ENCODE measurements at places on chromosomes 3 and 15.

GRCh38 chr3:170553788-170554757 lies 31.8 kb downstream of the SLC7A14 start:
- DNase-seq: no peak

DNA sequence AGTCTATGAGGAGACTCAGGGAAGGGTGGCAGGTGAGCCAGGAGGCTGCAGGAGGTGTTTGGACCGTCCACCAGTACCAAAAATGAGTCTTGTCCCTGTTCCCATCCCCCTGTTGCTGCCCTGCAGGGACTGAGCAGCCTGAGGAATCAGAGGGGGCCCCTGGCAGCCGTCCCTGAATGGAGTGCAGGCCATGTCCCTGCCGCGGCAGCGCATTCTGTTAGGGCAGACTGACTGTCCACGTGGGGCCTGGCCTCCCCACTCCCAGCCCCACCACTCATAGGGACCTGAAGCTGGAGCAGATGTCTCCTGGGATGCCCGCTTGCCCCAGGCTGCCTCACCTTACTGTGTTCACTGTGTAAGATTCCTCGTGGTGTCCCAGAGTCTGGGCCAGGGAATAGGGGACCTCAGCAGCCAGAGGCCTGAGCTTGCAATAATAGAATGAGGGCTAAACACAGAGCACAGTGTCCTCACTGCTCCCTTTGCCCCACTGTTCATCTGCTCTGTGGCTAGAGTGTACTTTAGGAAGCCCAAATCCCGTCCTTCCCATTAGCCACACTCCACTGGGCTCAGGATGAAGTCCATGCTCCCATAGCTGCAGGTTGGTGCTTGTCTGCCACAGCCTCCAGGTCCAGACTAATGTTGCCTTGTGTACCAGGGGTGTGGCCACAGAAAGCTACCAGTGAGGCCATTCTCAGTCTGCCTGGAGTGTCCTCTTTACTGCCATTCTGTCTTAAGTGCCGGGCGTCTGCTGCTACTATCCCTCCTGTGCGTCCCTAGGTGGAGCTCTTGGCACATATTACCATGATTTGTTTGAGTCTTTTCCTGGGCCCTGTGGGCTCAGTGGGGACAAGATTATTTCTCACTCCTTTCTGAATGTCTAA lies 63.2 kb downstream of the HCN4 start:
- DNase-seq: peak; percentile 53

DNA sequence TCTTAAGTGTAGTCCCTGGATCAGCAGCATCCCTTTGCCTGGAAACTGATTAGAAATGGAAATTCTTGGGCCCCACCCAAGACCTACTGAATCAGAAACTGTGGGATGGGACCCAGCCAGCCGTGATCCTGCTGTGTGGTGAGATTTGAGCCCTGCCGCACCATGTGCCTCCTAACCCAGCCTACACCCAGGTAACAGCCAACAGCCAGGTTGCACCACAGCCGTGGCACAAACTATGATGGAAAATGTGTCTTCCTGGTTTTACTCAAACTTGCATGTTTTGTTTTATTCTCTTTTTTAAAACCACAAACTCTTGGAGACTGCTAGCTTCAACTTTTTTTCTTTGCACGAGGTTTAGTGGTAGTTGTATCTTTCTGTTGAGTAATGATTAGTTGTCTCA lies 2.6 kb downstream of the LIMD1 start:
- DNase-seq: no peak

DNA sequence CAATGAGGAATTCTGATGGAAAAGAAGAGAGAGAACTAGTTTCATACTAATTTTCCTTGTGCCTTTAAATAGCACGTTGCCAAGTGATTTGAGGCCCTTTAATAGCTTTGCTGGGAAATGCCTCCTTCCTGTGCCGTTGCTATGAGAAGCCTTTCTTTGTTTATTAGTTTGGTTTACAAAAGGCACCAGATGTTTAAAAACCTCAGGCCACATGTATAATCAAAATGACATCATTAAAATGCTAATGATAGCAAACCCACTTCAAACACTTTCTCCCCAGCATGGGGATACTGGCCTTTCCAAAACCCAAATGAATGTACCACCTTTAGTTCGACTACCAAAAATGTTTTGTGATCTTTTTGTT lies 50.0 kb upstream of the TBC1D23 start:
- DNase-seq: no peak

- no peak for DNase-seq
Measured at GRCh38 chr15:89751748-89752147, 699 bp upstream of the MESP1 start.

GRCh38 chr15:48794697-48795134 lies 16.2 kb downstream of the CEP152 start:
- no peak for DNase-seq

DNA sequence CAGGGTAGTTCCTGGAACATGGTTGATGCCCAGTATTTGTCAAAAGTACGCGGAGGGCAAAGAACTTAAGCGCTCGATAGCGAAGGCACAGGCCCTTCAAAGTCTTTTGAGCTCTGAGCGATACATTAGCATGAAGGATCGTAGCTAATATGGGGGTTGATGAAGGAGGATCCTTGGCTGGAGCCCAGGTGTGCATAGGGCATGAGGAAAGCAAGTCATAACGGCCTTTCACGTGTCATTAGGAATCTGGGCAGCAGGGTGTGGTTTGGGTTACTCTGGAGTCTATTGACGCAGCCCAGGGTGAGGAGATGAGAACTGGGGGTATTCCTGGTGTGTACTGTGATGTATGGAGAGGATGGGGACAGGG lies 31.7 kb downstream of the SPINK8 start:
- DNase-seq: peak; percentile 9

DNA sequence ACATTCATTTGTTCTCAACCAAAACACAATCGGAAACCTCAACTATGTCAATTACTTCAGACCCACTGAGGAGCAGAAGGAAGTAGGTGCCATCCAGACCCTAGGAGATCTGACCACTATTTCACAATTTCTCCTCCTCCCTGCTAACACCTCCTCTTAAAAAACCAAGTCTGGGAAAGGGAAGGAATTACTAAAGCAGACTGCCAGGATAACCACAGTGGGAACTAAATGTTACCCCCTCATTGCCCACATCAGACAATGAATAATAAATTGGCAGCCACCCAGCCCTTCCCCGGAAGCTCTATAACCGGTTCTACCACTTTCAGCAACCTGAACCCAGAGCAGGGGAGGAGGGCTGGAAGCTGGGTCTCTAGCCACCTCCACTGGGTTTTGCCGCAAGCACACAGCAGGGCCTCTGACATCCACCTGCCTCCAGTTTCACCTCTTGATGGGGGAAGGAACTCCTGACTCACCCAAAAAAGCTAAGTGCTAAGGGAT lies 17.6 kb downstream of the C15orf62 start:
- peak; percentile 96 for DNase-seq

DNA sequence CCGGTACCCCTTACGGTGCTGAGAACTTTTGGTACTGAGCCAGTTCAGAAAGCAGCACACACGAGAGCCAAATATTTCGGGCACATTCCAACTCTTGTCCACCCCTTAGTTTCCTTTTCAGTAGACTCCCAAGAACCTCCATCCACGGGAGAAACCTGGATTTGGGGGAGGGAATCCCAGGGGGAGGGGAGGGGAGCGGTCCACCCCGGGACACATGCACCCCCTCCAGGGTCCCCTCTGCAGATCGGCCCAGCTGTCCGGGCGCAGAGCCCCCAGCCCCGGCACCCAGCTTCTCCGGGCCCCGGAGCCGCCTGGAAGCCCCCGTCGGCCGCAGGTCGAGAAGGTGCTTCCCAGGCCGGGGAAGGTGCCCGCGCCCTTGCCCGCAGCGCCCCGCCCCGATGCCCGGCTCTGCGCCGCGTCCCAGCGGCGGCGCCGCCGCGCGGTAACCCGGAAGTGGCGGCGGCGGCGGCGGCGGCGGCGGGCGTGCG lies 455 bp upstream of the ABHD17C start:
- peak; percentile 66 for DNase-seq

GRCh38 chr15:98651036-98651481 lies 2.7 kb downstream of the IGF1R start:
- no peak for DNase-seq

DNA sequence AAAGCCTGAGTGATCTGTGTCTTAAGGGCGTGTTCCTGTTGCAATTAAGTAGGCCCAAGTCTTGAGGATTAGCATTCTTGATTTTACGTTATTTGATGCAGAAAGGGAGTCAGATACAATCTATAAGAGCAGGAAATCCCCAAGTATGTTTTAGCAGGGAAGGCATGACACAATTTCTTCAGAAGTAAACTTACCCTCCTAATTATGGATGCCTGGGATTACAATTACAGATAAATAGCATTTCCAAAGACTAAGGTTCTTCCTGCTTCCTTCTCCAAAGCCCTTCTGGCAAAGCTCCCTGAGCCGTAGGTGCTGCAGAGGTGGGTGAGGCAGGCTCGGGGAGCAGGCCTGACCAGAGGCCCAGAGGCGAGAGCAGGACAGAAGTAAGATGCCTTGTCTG lies 34.9 kb upstream of the ST6GAL1 start:
- no peak for DNase-seq

DNA sequence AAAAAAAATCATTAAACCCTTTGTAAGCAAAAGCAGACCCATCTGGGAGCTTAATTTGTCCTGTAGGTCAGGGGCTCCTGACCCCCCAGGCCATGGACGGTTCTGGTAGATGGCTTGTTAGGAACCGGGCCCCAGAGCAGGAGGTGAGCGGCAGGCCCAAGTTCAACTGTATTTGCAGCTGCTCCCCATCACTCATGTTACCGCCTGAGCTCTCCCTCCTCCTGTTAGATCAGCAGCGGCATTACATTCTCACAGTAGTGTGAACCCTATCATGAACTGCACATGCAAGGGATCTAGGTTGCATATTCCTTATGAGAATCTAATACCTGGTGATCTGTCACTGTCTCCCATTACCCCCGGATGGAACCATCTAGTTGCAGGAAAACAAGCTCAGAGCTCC lies 60.7 kb downstream of the FSIP1 start:
- no peak for DNase-seq

DNA sequence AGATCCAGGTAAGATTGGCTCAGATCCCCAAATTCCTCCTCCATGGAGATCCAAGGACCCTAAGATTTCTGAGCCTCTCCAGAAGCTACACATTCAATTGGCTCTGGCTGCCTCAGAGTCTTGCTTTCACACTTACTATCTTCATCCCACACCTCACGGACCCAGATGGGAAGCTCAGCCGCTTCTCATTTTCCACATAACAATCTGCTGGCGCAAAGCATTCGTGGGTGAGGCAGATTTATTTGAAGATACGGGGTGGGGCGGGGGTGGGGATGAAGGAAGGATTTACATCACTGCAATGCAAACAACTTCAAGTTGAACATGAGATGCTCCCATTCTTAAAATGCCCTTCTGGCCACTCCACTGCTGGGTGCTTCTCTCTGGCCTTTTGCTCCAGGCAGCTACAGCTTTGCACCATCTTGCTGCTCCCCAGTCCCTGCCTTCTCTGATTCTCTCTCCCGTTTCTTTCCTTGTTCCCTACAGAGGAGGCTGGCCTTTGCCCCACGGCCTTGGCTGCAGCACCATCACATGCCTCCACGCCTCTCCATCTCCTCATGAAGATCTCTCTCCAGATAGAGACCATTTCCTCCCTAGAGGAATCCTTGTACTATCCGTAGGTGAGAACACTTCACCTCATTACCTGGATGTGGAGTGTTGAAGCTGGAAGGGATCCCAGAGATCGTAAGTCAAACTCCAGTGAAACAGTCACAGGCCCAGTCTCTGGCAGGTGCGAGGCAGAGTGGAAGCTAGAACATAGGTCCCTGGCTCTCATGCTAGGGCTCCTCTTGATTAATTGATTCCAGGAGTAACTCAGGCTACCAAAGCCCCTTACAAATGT lies 175.9 kb downstream of the RPLP1 start:
- peak; percentile 25 for DNase-seq

DNA sequence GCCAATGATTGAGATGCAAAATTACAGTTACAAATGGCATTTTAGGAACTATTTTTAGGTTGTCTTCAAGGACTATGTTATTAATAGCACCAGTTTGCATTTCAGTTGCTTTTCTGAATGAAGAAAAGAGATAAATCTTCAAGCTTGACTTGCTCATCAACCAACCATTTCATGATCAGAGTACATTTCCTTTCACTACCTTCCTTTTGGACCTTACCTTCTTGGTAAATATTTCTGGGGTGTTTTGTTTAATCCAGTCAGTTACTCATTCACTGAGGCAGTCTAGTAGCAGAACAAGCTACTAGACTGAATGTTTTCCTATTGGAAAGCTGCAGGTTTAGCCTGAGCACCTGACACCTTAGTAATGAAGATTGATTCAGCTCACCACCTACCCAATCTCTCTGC lies 8.2 kb downstream of the SLC27A2 start:
- no peak for DNase-seq

- DNase-seq: no peak
Measured at GRCh38 chr3:69658514-69659140, 80.6 kb upstream of the MITF start.

GRCh38 chr3:45333549-45333948 lies 54.8 kb upstream of the LARS2 start:
- no peak for DNase-seq

DNA sequence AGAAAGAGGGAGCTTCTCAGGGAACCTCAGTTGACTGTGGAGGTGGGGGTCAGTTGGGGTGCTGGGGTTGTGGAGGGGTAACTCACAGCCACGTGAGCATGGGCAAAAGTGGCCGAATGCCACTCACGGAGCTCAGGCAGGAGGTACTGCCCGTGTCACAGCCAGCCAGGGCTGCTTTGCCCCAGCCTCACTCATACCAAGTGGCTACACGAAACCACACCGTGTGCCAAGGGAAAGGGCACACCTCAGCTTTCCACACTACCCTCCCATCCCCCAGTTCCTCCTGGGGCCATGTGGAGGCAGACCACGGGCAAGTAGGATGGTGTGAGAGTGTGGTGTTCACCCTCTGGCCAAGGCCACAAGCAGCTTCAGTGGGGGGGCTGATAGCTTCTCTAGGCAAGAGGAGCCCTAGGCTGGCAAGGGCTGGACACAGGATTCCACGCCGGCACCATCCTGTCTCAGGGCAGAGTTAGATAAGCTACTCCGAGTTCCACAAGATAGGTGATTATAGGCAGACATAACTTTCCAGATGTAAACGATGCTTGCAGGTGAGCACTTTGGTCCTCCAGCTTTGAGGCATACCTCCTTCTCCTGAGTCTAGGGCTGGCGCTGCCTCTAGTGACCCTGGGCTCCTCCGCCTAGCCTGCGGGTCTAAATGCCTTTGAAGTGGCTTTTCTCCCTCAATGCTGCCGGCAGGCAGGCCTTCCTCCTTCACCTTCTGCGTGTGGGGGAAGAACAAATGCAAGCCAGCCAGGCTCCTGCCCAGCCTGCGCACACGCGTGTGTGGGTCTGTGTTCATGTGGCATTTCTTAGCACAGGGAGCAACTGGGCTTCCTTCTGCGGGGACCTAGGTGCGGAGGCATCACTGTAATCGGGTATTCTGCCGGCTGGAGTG lies 25.0 kb downstream of the RGMA start:
- no peak for DNase-seq

DNA sequence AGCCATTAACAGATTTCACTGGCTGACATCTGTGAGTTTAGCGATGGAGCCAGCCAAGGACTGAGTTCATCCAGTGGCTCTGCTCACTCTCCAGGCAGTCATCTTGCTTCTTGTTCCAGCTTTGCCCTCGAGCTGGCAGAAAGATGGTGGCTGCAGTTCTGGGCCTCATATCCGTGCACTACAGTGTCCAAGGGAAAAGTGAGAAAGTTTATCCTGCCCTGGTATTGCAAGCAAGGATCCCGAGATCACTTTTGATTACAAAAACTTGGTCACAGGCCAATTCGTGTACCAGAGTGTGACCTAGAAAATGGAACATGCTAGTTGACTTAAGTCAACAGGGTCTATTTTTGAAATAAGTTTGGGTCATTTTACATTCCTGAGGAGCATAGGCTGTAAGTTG lies 288.0 kb upstream of the CHRM5 start:
- DNase-seq: no peak

GRCh38 chr15:52464478-52464877 lies 64.2 kb downstream of the MYO5A start:
- DNase-seq: no peak

- DNase-seq: peak; percentile 39
Measured at GRCh38 chr3:137110392-137110996, 152.7 kb downstream of the IL20RB start.
